ENCODE measurements at places on chromosomes 1 and 21. TPM values are rescaled to one million over a fixed set of nuclear protein-coding genes. Genes with fewer than 3 reads are reported as not detected.

Gene TTC34
- 1.2 TPM for polyA plus RNA-seq

Gene KRTAP19-8
- not detected for polyA plus RNA-seq

Gene ADCY10
- 0.32 TPM for polyA plus RNA-seq

Gene ANKRD13C
- polyA plus RNA-seq = 37.0 TPM

Gene ARL8A
- polyA plus RNA-seq = 183 TPM
